ENCODE measurements at places on chromosomes 5 and 9. TPM values are rescaled to one million over a fixed set of nuclear protein-coding genes. Genes with fewer than 3 reads are reported as not detected.

Gene CXCL14
- total RNA-seq: 1.2 TPM

Gene LTC4S
- 12.8 TPM for total RNA-seq

Gene ANKRD18B
- total RNA-seq: 2.0 TPM

Gene ARL14EPL
- not detected for total RNA-seq

Gene NAIP
- 9.2 TPM for total RNA-seq

Gene OR1Q1
- not detected for total RNA-seq

Gene MARCHF11
- 1.3 TPM for total RNA-seq

Gene CCDC69
- 116 TPM for total RNA-seq

Gene ORM2
- 0.32 TPM for total RNA-seq

Gene TLE1
- 9.8 TPM for total RNA-seq
